ENCODE measurements at places on chromosomes 2 and 18.

GRCh38 chr2:213420828-213421385 lies 136.6 kb downstream of the SPAG16 start:
- DNase-seq = no peak

- DNase-seq = no peak
Observed at GRCh38 chr2:30731706-30732105, 75.5 kb downstream of the CAPN13 start.

GRCh38 chr2:157259960-157260359 lies 2.5 kb downstream of the GALNT5 start:
- no peak for DNase-seq

- no peak for DNase-seq
Observed at GRCh38 chr2:166112193-166112605, 15.6 kb downstream of the SCN1A start.

- no peak for DNase-seq
Observed at GRCh38 chr2:69223759-69224511, 163.1 kb downstream of the GFPT1 start.

DNA sequence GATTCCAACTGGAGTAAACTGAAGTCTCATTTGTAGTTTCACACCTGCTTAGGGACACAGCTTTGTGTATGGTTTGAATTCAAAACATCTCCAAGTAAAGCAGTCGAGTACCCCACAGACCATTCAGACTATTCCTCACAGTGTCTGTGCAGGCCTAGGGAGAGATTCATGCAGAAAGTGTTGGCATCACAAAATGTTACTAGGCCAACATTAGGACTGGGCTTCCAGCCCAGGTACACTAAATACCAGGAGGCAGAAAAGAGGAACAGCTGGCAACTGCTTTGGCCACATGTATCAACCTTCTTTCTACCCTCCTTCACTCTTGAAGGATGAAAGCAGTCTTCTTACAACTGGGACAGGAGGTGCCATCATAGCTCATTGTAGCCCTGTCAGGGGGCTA lies 270.4 kb upstream of the TMEFF2 start:
- no peak for DNase-seq

GRCh38 chr18:489244-490023 lies 11.1 kb downstream of the COLEC12 start:
- DNase-seq = no peak

DNA sequence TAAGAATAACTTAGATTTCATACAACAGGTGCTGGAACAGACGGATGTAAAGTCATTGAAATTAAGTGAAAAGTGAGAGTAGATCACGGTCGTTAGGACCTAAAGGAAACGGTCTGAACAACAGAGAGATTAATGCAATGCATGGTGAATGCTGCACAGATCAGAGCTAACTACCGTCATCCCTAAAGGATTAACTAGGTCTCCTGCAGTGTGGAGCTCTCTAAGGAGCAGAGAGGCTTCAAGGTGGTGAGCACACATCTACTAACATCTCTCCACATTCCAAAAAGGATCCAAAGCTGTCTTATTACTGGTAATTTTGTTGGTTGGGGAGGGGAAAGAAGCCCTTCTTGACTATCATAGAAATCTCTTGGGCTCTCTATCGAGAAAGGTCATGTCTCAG lies 75.3 kb downstream of the CABYR start:
- DNase-seq = no peak

DNA sequence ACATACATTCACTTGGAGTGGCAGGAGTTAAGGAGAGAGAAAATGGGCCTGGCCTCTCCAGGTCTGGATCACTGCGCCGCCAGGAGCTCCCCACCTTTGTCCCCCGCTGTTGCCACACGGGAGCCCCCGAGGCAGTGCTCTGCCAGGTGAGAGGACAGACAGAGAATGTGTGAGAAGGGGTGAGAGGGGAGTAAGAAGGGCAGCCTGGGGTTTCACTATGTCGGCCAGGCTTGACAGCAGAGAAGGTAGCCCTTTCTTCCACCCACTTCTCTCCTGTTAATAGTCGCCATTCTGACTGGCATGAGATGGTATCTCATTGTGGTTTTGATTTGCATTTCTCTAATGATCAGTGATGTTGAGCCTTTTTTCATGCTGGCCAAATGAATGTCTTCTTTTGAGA lies 26.2 kb upstream of the ARHGEF4 start:
- no peak for DNase-seq

DNA sequence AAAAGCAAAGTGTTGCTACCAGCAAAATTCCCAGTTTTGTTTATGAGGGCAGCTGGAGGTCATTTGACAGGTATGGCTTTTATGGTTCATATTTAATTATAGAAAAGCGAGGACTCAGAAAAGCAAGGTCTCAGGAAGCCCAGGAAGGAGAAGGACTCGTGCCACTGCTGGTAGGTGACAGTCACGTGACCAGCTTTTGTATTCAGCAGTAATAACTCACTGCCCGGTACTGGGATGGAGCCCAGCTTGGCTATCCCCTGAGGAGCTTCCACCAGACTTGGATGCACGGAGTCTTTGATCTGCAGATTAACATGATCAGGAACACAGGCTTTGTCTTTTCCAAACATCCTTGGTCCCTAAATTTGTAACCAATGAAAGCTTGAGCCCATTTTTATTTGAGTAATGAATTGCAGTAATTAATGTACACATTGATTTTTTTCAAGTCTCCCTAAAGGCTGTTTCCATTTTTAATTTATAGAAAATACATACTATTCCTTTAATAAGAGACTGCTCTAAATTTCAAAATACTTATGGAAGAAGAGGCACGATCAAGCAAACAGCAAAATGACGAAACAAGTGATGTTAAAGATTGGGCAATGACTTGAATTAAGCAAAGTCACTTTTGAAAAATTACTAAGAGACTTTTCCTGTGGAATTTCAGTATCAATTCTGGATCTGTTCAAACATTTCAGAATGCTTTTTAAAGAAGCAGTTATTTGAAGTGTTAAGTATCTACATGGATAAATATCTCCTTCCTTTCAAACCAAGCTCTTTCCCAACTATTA lies 251.7 kb upstream of the HNRNPA3 start:
- no peak for DNase-seq

DNA sequence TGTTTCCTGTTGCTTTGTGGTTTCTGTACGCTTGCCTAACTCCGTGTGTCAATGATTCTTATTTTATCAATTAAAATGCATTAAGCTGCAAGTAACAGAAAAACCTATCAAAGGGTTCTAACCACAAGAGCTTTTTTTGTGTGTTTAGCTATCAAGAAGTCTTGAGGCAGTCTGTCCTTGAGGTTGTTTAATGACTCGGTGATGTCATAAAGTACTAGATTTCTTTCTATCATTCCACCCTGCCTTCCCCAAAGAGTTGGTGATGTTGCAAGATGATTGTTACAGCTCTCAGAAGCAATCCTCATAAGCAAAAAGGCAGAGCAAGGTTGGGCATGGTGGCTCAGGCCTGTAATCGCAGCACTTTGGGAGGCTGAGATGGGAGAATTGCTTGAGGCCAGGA lies 51.9 kb upstream of the SPTBN1 start:
- no peak for DNase-seq

DNA sequence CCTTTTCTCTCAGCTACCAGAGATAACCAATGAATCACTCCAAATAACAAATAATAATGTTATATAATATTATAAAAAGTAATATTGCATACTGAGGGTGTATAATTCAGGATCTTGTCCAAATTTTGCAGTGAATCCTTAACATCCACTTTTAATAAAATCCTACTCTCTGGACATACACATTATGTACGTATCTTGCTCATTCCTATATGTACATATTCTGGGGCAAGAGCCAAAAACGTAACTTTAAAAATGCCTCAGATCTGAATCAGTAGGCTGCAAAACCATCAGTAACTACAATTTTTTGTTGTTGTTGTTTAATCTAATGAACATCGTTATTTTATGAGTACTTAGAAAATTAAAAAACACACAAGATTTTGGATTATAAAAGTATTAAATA lies 65.3 kb downstream of the SMAD2 start:
- no peak for DNase-seq

DNA sequence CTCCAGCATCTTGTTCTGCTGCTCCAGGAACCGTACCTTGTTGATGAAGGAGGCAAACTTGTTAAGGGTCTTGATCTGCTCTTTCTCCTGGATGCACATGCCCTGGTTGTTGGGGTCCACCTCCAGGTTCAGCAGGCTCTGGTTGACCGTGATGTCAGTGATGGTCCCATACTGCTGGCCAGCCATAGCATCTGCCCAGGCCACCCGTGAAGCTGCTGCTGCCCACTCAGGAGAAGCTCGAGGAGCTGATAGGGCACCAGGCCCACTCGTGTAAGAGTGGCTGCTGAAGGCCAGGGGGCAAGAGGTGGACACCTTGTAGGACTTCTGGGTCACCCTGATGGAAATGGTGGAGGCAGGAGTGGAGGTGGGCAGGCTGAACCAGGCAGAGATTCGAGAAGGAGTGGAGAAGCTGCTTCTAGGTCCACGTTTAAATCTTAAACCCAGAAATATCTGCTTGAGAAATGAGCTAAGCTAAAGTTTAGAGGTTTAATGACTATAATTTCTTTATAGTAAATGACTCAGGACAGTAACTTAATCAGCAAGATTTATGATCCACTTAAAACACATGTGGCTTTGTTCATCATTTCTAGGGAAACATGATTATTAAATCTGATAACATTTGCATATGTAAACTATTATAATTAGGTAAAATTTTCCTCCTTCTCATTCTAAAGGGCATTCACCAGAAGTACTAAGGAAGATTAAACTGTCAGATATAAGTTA lies 358.7 kb upstream of the SETBP1 start:
- no peak for DNase-seq

GRCh38 chr18:50674307-50674980 lies 114.6 kb downstream of the MAPK4 start:
- DNase-seq = no peak

DNA sequence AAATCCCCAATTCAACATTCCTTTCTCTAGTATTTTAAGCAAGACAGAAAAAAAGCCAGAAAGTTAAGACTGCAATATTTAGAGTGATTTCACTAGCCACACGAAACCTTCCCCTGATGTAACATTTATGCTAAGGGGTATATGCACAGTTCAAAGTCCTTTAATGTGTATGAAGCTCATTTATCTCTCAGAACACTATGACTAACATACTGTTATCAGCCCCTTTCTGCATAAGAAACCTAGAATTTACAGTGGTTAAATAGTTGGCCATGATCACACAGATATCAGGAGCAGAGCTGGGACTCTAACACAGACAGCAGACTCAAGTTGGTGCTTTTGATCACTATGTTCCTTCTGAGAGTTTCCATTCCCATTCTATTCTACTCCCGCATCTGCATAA lies 185.5 kb downstream of the CDH2 start:
- DNase-seq = no peak
